ENCODE measurements at places on chromosomes 4 and X. TPM values are rescaled to one million over a fixed set of nuclear protein-coding genes. Genes with fewer than 3 reads are reported as not detected.
A peak's percentile ranks its signal among the peaks of the same experiment; 100 is the strongest.

DNA sequence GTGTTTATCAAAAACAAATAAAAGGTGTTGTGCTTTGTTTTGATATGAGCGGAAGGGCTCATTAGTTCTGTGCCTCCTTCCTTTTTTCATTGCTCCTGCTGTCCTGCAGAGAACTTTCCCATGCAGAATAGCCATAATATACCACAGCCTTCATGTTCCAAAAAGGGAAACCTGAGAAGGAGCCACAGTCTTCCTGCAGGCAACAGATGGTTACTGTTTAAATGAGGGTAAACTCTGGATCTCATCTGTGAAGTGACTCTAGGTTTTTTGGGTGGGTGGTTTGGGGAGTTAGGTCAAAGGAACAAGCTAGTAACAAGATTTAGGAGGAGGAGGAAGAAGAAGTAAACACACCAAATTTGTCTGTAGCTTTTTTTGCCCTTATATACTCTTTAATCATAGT, 131.8 kb downstream of the BMPR1B start:
- DNase-seq, result no peak

DNA sequence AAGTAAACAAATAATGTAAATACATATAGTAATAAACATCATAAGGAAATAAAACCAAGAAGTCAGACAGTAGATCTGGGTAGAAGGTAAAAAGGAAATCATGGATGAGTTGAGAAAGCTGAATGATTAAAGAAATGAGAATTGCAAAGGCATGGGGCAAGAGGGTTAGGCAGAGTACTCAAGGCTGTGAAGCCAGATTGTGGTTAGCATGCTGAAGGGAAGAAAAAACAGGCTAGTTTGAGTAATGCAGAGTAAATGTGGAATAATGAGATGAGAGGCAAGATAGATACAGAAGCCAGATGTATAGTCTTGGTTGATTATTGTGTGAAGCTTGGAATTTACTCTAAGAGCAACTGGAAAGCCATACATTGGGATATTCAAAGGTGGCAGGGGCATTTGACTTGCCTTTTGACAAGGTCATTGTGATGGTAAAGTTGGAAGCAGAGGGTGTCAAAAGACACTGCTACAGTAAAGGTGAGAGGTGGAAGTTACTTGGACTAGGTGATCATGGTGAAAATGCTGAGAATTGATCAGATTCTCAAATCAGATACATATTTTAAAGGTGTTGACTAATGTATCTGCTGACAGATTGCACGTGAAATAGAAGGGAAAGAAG, 307.0 kb downstream of the FSTL5 start:
- DNase-seq, result no peak

- no peak for DNase-seq
Measured at GRCh38 chr4:62053974-62054373, 853.8 kb downstream of the ADGRL3 start.

- no peak for DNase-seq
Measured at GRCh38 chrX:100687128-100687527, 43.1 kb downstream of the SRPX2 start.

The DHX15 gene
- 141 TPM for total RNA-seq

- DNase-seq, result no peak
Measured at GRCh38 chr4:174657472-174657871, 135.2 kb upstream of the HPGD start.

- no peak for DNase-seq
Measured at GRCh38 chrX:14359727-14360126, 169.6 kb upstream of the GLRA2 start.

GRCh38 chr4:80340036-80340435, 4.5 kb downstream of the CFAP299 start:
- no peak for DNase-seq

The INTU gene
- total RNA-seq, result 4.8 TPM

DNA sequence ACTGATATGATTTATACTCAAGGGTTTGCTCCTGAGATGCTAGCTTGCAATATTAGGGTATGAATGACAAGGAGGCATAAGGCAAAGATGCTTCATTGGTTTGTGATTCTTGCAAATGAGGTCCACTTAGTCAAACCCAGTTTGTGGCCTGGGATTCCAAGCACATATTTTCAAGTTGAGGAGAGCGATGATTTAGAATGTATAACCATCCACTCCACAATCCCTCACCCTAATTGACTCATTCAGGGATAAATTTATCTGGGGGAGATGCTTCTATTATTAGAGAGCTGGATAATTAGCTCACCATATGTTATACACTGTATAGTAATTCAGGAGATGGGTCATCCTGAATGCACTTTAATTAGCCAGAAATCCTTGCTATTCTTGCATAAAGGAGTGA, 118.3 kb upstream of the PUDP start:
- DNase-seq, result no peak

DNA sequence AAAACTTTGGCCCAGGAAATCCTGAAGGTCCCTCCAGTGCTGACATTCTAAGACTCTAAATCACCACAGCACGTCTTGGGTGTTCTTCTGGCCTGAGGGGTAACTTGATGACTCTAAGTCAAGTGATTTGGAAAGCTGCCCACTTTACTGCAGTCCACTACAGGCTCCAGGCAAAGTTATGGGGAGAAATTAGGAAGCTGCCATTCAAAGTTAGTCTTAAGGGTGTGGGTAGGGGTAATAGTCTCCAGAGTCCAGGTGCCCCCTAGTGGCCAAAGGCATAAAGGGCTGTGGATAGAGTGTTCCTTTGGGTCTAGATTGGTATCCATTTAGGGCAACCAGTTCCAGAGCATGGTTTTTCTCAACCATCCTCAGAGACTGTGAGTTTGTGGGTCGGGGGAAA, 38.7 kb upstream of the SLC16A2 start:
- peak; percentile 77 for DNase-seq

DNA sequence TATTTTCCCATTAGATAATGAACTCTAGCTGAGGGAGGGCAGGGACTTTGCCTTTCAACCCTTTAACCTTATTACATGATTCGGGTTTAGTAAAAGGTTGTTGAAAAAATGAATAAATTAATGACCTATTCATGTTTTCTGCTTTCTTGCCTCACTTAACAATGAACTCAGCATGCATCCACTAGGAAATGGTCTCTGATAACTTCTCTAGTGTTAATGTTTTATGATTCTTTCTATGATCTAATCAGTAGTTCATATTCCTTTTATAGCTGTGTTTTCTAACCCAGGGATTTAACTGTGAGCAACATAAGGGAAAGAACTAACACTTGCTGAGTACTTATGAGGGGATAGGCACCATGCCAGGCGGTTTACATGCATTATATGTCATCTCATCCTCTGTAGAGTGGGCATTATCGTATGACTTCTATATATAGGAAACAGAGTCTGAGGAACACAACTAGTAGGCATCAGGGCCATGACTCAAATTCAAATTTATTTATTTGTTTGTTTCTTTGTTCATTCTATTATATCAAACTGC, 236.7 kb upstream of the MAB21L2 start:
- DNase-seq, result no peak

DNA sequence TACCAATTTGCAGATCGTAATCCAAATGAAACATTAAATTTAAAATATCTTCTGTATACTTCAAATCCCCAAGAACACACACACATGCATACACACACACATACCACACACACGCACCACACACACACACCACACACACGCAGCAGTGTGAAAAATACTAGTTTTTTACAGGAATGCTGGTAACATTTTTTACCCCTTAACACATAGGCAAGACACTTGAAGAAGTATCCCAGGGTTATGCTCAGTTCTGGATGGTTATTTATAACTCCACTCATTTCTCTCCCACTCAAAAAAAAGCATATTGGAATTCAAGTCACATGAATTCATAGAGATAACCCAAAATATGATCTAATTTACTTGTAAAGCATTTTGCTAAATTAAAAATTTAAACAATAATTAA, 325.5 kb upstream of the SLC7A11 start:
- no peak for DNase-seq

DNA sequence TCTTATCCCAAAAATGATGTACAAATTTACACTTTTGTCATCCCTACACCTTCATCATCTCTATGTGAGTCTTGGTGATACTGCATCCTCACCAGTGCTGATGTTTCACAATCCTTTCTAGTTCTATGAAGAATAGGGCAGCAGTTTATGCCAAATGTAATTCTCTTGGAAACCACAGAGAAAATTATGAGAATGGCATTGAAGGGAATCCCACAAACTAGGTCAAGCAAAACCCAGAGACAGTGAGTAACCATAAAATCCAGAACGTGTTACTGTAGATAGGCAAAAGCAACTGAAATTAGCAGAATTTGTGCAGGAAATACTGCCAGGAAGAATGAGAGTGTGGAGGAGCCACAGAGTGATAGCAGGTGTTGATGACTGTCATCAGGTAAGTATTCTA, 24.5 kb downstream of the IL15 start:
- DNase-seq, result no peak

DNA sequence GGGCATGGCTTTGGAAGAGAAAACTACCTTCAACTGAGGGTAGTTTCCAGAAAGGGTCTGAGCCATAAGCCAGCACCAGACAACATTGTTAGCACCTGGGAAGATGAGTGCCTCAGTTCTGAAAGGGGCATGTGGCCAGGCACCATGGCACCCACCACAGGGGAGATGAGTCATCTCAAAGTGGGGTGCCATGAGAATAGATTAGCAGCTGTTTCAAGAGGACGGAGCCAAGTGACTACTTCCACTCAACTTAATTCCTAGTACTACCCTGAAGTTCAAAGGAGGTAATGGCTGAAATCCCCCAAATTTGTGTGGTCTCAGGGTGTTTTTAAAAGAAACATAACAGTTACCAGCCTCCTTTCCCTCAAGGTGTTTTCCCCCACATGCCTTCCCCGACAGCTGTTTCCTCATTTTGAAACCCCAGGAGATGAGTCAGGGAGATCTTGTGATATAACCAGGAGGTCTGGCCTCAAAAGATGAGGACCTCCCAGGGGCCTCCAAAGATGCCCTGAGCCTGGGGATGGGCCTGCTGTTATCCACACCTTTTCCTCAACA, 27.8 kb upstream of the FTHL17 start:
- DNase-seq, result no peak

DNA sequence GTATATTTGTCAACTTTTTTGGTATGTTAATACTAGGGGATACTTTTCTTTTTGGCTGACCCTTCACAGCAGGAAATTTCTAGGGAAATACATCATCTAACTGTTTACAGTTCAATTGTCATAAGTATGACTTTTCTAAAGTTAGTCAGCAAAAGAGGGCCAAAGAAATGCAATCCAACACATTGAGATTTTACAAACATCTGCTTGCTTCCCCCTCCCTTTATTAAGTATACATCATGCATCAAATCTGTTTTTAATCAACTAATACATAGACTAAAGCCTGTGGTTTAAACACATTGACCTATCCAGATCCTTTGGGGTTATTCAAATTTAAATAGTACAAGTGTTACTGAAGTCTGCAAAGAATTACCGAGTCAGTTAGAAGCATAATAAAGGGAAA, 93.9 kb downstream of the MID1 start:
- no peak for DNase-seq

DNA sequence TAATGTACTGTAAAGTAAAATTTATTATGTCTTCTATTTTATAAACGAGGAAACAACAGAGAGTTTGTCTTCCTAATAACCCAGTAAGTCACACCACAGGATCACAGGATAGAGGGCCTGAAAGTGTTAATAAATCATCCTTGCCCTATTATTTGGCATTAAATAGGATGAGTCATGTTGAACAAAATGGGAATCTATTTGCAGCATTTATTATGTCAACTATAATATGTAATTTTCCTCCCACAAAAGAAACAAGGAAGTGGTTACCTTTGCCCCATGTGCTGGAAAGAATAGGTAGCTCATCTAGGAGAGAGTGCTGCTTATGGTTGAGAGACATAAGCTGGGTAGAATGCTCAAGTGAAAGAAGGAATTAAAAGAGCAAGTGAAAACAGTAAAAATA, 237.6 kb upstream of the NDST3 start:
- DNase-seq, result no peak

The SPINK2 gene
- total RNA-seq, result not detected

The SSX2B gene
- not detected for total RNA-seq

GRCh38 chr4:82784681-82785610, 13.7 kb downstream of the SCD5 start:
- no peak for DNase-seq

- DNase-seq, result no peak
Measured at GRCh38 chr4:153117554-153117953, 86.7 kb upstream of the TRIM2 start.

DNA sequence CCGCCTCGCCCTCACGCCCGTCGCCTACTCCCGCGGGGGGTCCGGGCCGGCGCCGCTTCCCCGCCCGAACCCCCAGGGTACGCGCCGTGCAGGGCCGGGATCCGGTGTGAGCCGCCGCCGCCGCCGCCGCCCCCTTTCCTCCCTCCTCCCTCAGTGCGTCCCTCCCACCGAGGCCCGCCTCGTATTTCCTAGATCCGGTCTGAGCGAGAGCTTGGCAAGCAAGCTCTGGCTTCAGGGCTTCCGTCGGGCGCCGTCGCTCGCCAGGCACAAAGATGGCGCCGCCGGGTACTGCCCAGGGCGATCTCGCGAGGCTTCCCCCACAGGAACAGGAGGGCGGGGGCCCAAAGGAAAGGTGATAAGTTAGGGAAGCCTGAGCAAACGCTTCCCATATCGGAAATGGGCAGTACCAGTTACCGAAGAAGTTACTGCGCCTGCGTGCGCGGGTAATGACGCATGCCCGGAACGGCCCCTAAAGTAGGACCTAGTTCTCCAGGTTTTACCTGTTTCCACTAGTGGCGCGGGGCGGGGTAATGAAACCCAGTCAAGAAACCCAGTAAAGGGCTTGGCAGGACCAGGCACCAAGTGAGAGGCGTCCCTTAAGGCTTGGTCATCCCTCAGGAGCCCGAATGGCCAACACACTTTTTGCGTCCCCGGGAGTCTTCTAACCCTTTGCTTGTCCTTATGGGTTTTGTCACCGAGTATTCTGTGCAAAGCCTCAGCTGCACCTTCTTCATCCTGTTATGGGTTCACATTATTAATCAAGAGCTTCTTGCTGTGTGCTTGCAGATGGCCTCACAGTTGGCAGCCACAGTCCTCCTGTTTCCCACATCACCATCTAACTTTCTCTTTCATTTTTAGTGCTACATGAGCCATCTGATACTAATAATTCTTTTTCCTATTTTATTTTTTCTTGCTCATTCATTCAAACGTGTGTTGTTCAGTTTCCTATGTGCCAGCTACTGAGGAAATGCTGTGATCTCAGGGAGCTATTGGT, at the start of gene TAB3:
TSS of gene TAB3 (minus strand) at position 108 of the 994 bp plus-strand sequence. CDS start 29,666 bp downstream, outside the sequence.
- DNase-seq, result peak; percentile 97

The ARMCX1 gene
- total RNA-seq, result 19.9 TPM

- DNase-seq, result no peak
Measured at GRCh38 chr4:97457253-97457652, 686.0 kb downstream of the STPG2 start.

Data from spleen (tissue), 13 donors.